ENCODE measurements at places on chromosomes 5 and 9.

GRCh38 chr9:14741369-14741768 is 18.8 kb upstream of the CER1 start:
- peak; percentile 58 for DNase-seq

GRCh38 chr5:160448886-160449285 is 27.2 kb downstream of the PTTG1 start:
- no peak for DNase-seq

DNA sequence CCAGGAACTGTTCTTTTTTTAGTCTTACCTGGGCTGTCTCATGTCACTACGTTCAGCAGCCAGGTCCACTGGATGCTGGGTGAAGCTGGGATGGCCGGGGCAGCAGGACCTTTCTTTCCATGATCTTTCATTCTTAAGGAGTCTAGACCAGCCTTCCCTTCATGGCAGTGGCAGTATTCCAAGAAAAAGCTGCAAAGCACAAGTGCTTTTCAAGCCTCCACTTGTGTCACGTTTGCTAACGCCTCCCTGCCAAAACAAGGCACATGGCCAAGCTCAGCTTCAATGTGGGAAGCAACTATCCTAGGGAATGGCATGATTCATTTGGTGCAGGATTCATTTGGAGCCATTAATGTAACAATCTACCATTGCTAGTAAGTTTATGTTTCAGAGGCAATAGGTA is 94.8 kb downstream of the RCL1 start:
- DNase-seq, result no peak

- no peak for DNase-seq
Observed at GRCh38 chr9:5857928-5858327, 25.0 kb upstream of the ERMP1 start.

DNA sequence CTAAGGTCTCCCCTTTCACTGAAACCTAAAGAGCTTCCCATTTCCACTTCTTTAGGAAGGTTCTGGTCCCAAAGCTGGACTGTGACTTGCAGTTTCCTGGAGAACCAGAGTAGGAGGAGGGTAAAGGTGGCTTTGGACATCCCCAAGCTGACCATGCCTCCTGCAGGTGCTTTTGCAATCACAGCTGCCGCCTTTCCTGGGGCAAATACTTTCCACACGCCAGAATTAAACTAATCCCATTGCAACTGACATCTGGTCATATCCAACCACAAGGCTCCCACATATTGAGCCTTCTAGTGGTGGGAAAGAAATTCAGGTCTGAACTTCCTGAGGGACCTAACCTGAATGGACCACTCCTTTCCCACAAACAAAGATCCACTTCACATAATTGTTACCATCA is 92.7 kb downstream of the NRG2 start:
- DNase-seq, result no peak

DNA sequence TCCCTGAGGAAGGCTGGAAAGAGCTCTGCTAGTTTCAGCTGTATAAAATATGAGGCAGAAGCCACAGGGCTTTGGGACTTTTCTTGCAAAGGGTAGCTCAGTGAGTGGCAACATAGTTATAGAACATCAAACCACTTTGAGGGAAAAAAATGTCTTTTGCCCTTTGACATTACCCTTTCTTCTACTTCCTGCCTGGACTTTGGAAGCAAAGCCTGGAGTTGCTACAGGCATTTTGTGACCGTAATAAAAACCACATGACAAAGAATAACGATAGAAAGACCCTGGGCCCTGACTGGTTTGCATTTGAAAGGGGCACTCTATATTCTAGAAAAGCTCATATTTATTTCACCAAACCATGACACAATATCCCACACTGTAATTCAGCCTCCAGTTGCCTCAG is 440.9 kb downstream of the DIRAS2 start:
- DNase-seq, result no peak

DNA sequence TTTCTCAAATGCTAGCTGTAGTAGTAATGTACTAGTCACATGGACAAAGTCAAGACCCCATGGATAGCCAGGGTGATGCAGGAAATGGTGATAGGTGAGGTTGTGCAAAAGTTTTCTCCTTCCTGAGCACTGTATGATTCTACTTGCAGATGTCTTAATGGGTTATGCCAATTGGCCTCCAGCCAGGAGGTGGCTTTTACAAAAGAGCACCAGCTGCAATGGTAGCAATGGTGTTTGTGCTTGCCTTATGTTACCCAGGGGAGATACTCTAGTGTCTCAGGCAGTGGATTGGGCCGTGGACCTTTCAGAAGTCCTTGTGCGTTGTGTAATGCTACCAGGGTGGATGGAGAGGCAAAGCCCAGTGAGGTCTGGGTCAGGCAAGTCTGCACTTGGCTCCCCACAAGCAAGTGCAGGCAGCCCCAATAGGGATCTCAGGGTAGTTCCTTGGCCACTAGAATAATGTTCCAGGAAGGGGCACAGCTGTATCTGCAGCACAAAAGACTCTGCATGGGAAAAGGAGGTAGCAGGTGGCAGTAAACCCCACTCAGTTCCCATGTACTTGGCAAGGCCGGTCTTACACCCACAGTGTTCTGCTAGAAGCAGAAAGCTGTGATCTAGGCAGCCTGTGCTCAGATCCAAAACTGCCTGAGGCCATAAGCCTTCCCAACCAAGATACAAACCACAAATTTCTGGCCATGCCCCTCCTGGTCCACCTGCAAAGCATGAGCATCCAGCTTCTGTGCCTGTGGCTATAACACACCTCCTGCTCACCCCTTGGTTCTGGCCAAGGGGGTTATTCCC is 46.4 kb upstream of the EDIL3 start:
- no peak for DNase-seq

DNA sequence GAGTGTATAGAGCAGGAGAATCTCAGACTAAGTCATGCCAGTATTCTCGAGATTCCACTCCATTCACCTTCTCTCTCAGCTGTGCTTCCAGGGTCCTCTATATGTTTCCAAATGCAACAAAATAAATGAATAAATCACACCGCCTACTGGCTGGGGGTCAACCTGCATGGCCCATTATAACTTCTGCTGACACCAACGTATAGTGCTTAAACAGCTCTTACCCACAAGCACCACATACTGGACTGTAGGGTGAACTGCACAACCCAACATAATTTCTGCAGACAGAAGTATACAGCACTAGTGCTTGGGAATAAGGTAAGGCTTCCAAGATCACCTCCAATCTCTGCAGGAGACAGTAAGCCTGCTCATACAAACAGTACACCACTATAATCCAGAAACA is 33.1 kb upstream of the HTR4 start:
- DNase-seq, result peak; percentile 0

DNA sequence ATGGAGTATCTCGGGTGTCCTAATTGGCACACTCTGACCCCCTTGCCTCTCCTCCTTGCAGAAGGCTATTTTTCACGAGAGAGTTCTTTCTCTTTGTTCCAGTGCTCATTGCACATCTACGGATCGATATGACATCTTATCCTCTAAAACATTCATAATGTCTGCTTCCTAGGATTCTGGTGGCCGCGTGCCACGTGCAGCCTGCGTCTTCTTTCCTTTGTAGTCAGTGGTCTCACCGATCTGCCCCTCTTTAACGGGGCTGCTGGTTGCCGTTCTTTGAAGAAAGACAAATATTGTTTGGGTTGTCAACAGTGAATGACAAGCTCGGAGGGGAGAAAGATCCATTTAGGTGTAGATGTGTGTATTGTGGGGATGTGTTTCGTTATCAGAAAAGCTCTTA is 252.4 kb upstream of the WWC1 start:
- no peak for DNase-seq

GRCh38 chr5:87347272-87347671 is 65.5 kb downstream of the CCNH start:
- no peak for DNase-seq

DNA sequence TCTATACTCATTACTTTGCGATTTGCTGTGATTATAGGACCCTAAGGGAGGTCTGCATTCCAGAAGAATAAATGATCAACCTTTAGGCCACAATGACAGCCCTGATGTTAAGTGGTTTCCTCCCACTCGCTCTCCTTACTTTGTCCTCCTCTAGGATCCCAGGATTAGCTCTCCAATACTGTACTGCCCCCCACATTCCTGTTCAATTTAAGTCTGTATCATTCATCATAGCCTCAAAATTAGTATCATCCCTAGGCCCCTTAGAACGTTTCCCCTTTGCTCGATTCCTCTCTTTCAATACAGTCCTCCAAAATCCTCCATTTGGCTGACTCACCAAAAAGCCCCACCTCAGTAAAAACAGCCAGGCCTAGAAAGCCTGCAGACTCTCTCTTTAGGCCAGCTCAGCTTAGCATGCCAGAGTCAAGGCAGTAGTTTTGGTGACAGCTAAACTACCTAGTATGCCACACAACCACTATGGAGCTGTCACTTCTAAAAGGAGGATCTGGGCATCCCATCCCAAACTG is 24.4 kb downstream of the RNF145 start:
- DNase-seq, result no peak

GRCh38 chr5:157951673-157952373 is 92.9 kb upstream of the CLINT1 start:
- DNase-seq, result no peak

DNA sequence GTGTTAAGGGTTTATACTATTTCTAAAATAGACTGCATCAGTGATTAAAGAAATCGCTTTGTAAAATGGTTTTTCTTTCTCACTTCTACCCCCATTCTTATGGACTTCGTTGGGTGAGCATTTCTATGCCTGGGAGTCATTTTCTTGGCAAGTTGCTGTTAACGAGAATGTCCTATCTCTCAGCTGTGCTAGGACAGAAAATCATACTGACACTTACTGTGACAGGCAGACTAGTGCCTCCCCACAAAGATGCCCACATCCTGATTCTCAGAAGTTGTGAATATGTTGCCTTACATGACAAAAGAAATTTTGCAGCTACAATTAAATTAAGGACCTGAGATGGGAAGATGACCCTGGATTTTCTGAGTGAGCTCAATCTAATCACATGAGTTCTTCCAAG is 65.1 kb upstream of the NMUR2 start:
- DNase-seq, result no peak

GRCh38 chr5:154401355-154401754 is 44.4 kb upstream of the SAP30L start:
- DNase-seq, result no peak
